Osteoblast (primary cell): ENCODE measurements at places on chromosomes 11 and 22. TPM values are rescaled to one million over a fixed set of nuclear protein-coding genes. Genes with fewer than 3 reads are reported as not detected.

DNA sequence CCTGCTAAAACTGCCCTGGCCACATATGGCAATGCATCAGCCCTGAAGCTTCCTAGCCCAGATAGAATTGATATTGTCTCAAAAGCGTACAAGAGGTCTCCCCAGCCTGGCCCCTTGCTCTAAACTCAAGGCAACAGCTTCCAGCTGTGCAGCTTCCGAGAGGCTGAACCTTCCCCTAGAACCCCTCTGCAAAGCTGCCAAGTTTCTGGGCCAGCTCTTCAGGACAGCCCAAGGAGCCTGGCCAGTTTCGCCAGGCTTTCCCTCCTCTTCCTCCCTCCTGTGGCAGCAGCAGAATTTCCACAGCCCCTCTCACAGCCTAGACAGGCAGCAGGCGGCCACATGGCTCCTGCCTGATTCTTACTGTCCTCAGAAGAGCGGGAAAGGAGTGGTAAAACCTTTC lies 34.5 kb downstream of the NUMA1 start:
- no peaks in the 10 kb centered on the region for H3K36me3 ChIP-seq
- H3K4me3 ChIP-seq, result no peak overlapping the region
- no peaks in the 10 kb centered on the region for H3K27me3 ChIP-seq
- DNase-seq, result no peak
- H3K27ac ChIP-seq, result no peak overlapping the region

DNA sequence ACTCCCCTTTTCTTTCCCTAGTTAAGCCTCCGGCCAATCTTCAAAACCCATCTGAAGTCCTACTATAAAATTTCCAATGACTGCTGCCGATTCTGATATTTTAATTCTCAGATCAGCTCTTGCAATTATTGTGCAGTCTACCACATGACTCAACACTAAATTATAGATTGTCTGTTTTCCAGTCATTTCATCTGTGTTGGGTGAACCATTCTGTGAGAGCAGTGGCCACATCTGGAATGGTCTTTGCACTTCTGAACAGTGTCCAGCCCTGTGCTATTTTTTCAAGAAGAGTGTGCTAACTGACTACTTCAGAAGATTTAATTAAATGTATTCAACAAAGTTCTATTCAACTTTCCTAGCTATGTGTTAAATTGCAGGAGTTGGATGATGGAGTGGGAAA lies 47.2 kb upstream of the MMP7 start:
- H3K27ac ChIP-seq, result no peak overlapping the region
- H3K4me1 ChIP-seq, result peaks cover 10% of the 10 kb centered on the region
- no peak for DNase-seq
- no peaks in the 10 kb centered on the region for H3K36me3 ChIP-seq
- no peaks in the 10 kb centered on the region for H3K27me3 ChIP-seq

DNA sequence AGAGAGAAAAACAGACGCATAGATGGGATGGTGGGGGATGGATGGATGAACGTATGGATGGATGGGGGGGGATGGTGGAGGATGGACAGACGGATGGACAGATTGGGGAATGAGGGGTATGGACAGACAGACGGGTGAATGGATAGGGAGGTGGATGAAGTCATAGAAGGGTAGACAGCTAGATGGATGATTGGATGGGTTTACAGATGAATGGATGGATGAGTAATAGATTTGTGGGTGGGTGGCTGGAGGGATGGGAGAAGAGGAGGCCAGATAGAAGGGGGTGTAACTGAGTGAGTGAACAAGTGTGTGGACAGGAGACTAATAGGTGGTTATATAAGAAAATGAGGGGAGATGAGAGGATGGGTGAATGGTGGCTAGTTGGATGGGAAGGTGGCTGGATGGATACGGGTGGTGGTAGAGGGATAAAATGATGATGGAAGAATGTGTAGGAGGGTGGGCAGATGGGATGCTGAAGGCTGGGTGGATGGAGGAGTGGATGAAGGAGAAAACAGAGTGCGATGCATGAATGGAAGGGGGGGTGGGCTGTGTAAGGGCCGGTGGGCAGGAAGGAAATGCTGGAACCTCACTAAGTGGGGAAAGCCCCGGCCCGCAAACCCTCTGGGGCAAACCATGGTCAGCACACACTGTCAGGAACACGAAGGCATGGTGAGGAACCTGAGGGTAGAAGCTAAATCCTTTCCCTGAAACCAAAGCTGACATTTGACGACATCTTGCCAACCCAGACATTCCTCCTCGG lies 21.6 kb downstream of the ARVCF start:
- H3K27me3 ChIP-seq, result no peaks in the 10 kb centered on the region
- H3K4me3 ChIP-seq, result peak overlapping the region; percentile 38
- no peaks in the 10 kb centered on the region for H3K36me3 ChIP-seq
- DNase-seq, result peak; percentile 96
- H3K27ac ChIP-seq, result peak overlapping the region; percentile 63
- H3K4me1 ChIP-seq, result peaks cover 37% of the 10 kb centered on the region

GRCh38 chr11:130622141-130622542 lies 173.7 kb downstream of the ADAMTS15 start:
- H3K4me1 ChIP-seq, result no peaks in the 10 kb centered on the region
- no peak overlapping the region for H3K4me3 ChIP-seq
- H3K36me3 ChIP-seq, result no peaks in the 10 kb centered on the region
- H3K27ac ChIP-seq, result no peak overlapping the region

Gene OR10A2
- not detected in 2 replicates for total RNA-seq

DNA sequence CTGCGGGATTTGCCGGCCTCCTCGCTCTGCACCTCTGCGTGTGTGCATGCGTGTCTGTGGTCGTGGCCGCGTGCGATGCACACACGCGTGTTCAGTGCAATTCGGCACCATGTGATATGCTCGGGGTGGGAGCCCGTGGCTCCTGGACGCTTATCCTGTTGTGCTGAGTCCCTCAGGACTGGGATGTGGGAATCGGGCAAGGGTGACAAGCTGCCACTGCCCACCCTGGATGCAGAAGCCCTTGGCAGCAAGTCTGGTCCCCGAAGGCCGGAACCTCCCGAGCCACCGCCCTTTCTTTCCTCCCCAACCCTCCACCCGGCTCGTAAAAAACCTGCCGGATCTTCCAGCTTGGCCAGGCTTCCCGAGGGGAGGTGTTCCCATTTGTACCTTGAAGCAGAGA lies 128.2 kb downstream of the PHF21B start:
- no peaks in the 10 kb centered on the region for H3K27me3 ChIP-seq
- H3K4me3 ChIP-seq, result no peak overlapping the region
- no peaks in the 10 kb centered on the region for H3K36me3 ChIP-seq
- no peaks in the 10 kb centered on the region for H3K4me1 ChIP-seq

DNA sequence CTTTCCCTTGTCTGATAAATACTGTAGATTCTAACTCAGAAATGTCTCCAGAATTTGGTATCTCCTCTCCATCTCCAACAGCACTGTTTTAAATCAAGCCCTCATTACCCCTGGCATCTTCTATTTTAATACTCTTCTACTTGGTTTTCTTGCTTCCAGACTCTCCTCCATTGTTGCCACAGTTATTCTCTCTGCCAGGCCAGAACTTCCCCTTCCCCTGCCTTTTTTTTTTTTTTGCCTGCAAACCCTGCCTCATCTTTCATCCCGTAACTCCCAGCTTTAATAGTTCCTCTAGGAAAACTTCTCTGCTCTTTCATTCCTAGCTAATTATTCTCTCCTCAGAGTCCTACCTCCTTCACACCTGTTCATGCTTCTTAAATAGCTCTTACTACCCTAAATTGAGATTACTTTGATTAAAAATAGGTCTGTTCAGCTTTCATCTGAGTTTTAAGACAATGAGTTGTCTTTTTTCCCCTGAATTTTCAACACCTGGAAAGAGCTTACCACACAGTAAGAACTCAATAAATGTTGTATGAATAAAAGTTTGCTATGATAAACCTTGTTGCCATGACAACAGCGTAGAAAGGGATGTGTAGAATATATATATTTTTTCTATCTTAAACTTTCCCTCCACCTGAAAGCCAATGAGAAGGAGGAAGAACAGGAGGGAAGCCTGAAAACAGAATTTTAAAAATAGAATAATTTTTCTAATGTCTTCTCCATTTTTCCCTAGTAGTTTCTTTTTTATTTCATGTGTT lies 3.6 kb downstream of the IL18 start:
- H3K36me3 ChIP-seq, result no peaks in the 10 kb centered on the region
- peaks cover 33% of the 10 kb centered on the region for H3K4me1 ChIP-seq
- no peak overlapping the region for H3K27ac ChIP-seq
- no peak for DNase-seq
- no peaks in the 10 kb centered on the region for H3K27me3 ChIP-seq
- H3K4me3 ChIP-seq, result no peak overlapping the region

- peaks cover 28% of the 10 kb centered on the region for H3K4me1 ChIP-seq
- H3K27ac ChIP-seq, result peak overlapping the region; percentile 83
- no peak for DNase-seq
- H3K27me3 ChIP-seq, result no peaks in the 10 kb centered on the region
- no peaks in the 10 kb centered on the region for H3K36me3 ChIP-seq
Observed at GRCh38 chr22:46829941-46830715, 67.7 kb downstream of the TBC1D22A start.

DNA sequence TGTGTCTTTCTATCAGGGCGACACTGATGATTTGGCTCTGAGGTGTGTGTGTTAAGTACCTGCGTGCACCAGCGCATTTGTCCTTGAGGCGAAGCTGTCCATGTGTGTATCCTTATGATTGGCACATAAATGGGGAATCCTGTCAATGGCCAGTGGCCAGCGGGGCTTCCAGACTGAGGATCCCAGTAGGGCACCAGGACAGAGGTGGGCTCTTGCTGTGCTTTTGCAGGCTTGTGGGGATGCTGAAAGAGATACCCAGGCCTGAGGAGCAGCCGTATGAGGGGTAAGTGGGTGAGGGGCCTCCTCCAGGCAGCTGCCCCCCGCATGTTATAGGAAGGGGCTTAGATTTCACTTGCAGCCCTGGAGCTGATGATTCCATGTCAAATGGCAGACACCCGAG lies 156.8 kb downstream of the ST3GAL4 start:
- H3K27ac ChIP-seq, result no peak overlapping the region
- no peaks in the 10 kb centered on the region for H3K4me1 ChIP-seq
- peak; percentile 29 for DNase-seq

- H3K27me3 ChIP-seq, result no peaks in the 10 kb centered on the region
- no peaks in the 10 kb centered on the region for H3K36me3 ChIP-seq
- peaks cover 10% of the 10 kb centered on the region for H3K4me1 ChIP-seq
- H3K4me3 ChIP-seq, result no peak overlapping the region
- DNase-seq, result no peak
Observed at GRCh38 chr11:19803506-19803998, 90.9 kb downstream of the NAV2 start.

DNA sequence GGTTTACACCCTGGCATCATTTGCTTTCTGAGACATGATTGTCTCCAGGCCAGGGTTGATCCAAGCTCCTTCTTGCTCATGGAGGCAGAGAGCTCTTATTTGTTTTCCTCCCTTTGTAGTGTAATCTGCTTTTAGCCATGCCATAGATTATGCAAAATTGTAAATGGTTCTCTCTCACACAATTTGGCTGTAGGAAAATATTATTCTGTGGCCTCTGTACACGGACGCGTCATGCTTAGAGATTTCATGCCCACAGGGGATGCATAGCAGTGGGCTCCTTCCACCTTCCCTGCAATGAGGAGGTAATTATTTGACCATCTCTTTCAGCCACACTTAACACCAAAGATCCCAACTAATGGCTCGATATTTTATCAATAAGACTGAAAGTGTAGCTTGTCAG lies 37.7 kb upstream of the GNAZ start:
- H3K27ac ChIP-seq, result no peak overlapping the region
- H3K27me3 ChIP-seq, result peaks cover 3% of the 10 kb centered on the region
- no peak for DNase-seq

GRCh38 chr22:36926309-36926708 lies 12.9 kb downstream of the CSF2RB start:
- H3K36me3 ChIP-seq, result no peaks in the 10 kb centered on the region
- DNase-seq, result no peak
- peaks cover 3% of the 10 kb centered on the region for H3K4me1 ChIP-seq
- H3K27ac ChIP-seq, result no peak overlapping the region
- peaks cover 19% of the 10 kb centered on the region for H3K27me3 ChIP-seq

DNA sequence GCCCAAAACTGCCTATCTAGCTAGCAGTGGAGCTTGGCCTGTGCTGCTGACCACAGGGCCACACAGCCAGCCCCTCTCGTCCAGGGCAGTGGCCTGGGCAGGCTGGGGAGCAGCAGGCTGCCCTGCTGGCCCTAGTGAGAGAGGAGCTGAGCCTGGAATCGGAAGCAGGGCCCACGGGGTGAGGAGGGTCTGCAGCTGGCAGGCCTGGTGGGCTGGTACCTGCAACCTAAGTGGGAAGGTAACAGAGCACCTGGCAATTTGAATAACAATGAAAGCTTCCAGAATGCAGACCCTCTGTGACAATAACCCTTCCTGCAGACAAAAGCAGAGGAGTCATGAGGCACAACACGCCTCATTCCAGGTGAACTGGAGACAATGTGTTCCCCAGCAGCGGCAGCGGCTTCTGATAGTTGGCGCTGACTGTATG lies 31.8 kb upstream of the RFPL3 start:
- DNase-seq, result peak; percentile 48
- H3K4me3 ChIP-seq, result no peak overlapping the region
- no peaks in the 10 kb centered on the region for H3K4me1 ChIP-seq
- H3K36me3 ChIP-seq, result no peaks in the 10 kb centered on the region
- H3K27me3 ChIP-seq, result no peaks in the 10 kb centered on the region
- no peak overlapping the region for H3K27ac ChIP-seq
